ENCODE measurements at places on chromosomes 13 and 19.

GRCh38 chr13:111365149-111366005 is 44.9 kb downstream of the TEX29 start:
- DNase-seq = no peak

- no peak for DNase-seq
These were observed 4.7 kb upstream of the CBLC start for GRCh38 chr19:44772959-44773358.

DNA sequence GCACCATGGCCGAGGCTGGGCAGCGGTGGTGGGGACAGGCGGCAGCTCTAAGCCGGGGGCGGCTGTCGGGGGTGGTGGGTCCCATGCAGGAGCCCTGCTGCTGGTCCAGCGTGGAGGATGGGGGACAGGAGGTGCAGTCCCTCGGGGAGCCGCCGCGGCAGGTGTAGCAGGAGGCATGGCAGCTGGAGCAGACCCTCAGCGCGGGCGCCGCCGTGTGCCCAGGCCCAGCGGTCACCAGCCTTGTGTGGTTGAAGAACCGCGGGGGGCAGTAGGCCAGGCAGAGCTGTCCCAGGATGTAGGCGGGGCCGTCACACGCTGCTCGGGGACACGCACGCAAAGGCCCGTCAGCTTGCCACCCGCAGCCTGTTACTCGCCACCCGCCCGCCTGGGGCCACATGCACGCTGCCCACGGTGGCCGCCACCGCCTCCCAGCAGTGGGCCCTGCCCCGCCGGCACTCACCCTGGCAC is 2.9 kb upstream of the C19orf25 start:
- no peak for DNase-seq

DNA sequence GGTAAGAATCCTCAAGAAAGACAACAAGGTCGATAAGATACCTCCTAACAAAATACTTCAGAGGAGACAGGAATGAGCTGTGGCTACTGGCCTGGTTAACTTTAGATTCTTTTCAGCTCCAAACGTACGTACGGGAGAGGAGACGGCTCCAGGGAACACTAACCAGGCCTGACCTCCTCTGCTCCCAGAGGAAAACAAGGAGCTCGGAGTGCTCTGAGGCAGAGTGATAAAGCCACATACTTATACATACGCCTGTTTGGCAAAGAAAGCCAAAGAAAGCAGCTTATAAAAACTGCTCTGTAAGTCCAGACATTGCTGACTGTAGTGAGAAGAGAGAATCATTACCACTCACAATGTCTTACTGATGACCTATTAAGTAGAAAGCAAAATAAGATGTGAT is 263.9 kb downstream of the MZT1 start:
- no peak for DNase-seq

DNA sequence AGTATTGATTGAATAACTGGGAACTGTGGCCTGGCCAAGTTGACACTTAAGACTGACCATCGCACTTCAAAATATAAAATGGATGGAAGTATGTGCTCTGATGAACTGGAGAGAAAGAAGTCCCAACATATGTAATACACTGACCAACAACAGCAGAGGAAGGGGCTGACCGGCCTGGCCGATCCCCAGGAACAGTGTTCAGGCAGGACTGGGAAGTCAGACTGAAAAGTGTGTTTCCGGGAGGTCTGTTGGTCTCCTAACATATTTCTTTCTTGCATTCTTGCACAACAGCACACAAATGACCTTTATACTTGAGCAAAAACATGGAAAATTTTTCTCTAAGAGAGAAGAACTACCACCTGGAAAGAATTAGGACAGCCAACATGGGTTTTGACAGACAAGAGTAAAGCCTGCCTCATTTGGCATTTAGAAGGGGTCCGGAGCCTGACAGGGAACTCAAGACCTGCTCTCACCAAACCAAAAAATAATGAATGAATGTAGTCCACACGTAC is 297.8 kb downstream of the OXGR1 start:
- no peak for DNase-seq

DNA sequence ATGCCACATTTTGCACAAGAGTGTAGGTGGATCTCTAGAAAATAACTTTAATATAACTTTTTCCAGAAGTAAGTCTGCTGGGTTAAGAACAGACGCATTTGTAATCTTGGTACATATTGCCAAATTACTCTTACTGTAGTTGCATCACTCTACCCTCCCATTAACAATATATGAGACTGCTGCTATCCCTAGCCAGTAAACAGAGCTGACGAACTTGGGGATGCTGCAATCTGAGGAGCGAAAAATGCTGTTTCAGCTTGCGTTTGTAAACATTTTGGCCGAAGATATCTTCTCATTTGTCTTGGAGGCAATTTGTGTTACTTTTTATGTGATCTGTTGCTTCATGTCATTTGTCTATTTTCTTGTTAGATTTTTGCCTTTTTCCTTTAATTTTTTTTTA is 1482.8 kb downstream of the OLFM4 start:
- no peak for DNase-seq

DNA sequence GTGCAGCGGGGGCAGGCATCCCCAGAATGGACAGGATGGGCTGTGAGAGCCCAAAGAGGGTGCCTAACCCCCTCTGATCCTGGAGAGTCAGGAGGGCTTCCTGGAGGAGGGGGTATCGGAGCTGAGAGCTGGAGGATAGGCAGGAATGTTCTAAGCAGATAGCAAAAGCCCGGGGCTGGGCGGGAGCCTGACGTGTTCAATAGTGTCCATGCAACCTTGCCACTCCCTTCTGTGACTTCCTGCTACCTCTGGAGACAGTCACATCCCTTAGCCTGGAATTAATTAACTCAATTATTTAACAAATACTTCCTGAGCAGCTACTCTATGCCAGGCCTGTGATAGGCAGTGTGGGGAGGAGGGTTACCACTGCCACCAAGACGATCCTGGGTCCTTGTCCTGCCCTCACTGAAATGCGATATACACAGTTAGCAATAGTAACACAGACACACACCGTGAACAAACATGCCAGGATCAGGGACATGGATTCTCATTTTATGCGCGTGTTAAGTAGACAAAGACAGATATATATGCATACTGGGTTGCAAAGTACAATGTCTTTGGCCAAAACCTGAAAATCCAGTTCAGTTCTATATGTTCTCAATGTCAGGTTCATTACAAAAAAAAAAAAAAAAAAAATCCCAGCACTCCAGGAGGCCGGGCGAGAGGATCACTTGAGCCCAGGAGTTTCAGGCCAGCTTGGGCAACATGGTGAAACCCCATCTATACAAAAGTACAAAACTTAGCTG is 10.7 kb downstream of the AP2S1 start:
- no peak for DNase-seq

- no peak for DNase-seq
These were observed 56.1 kb downstream of the CHST8 start for GRCh38 chr19:33677745-33678426.

DNA sequence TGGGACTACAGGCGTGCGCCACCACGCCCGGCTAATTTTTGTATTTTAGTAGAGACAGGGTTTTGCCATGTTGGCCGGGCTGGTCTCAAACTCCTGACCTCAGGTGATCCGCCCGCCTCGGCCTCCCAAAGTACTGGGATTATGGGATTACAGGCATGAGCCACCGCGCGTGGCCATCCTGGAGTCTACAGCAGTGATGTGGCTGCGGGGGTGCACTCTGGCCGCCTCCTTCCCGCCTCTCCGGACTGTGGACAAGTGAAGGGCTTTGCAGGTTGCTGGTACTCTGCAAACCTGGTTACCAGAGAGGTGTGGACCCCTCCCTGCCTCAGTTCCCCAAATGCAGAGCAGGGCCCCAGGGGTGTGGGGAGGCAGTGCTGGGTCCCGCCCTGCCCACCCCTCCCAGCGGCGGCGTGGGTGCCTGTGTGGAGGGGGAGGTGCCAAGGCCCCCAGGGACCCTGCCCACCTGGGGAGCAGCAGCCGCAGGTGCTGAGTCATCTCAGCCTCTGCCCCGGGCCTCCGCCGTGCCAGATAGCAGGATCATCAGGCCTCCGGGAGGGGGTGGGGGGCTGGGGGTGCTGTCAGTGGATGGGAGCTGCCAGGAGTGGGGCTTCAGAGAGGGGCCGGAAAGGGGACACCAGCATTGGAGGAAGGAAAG is 23.1 kb downstream of the ARID3A start:
- no peak for DNase-seq

GRCh38 chr13:99230991-99231390 is 27.2 kb downstream of the GPR18 start:
- no peak for DNase-seq

Data from right forelimb (tissue), 1 donor.